ENCODE measurements at places on chromosomes 3 and 15.

GRCh38 chr15:73141216-73141900 lies 89.1 kb downstream of the NEO1 start:
- DNase-seq = no peak

GRCh38 chr3:152184971-152185686 lies 83.6 kb upstream of the MBNL1 start:
- DNase-seq = no peak

GRCh38 chr15:77781946-77782240 lies 149.2 kb upstream of the LINGO1 start:
- DNase-seq = no peak

DNA sequence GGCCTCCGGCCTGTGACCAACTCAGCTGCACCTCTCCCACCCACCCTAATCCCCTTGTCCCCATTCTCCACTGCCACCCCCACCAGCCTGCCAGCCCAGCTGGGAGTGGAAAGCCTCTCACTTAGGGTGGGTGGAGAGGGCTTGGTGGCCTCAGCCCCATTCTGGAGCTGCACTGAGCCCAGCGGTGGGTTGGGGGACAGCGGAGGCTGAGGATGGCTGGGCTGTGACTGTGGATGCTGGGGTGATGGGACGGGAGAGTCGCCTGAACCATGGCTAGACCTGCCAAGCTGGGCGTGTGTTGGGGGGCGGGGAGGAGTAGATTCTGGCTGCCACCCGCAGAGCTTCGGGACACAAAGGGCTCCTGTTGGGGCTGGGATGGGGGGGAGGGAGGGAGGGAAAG lies 1.8 kb downstream of the CLCN2 start:
- no peak for DNase-seq

GRCh38 chr3:12810961-12811360 lies 14.5 kb downstream of the CAND2 start:
- no peak for DNase-seq

DNA sequence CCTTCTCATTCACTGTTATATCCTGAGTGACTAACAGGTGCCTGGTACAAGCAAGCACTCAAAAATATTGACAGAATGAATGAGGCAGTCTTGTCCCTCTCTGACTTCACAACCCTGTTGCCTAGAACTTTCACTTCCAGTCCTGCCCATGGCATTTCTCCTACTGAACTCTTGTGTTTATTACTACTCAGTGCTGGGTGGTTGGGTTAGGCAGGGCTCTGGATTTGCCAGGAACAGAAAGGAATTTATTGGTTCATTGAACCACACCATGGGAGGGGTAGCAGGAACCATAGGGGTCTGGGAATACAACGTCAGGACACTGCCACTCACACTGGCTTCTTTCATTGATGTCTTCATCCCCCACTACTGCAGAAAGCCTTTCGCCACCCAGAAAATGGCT lies 41.9 kb upstream of the SEMA4B start:
- no peak for DNase-seq

DNA sequence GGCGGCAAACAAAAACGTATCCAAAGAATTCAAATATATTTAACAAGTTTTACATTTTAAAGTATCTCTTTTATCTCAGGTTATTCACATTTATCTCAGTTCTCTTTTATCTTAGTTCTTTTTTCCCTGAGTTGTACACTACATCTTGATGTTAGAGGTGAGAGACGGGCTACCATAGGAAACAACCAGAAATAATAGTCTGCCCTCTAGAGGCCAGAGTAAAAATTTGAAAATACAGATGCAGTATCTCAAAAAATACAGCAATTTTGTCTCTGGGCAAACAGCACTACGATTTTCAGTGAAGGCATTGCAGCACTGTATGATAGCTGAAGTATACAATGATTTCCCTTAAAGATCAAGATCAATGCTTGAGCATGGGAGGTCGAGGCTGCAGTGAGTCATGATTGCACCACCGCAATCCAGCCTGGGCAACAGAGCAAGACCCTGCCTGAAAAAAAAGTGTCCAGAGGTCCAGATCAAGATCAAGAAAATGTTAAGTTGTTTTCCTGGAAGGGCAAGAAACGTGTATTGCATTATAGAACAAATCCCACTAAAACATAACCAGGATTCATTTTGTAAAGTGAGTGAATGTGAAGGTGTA lies 82.6 kb upstream of the ATP11B start:
- no peak for DNase-seq

DNA sequence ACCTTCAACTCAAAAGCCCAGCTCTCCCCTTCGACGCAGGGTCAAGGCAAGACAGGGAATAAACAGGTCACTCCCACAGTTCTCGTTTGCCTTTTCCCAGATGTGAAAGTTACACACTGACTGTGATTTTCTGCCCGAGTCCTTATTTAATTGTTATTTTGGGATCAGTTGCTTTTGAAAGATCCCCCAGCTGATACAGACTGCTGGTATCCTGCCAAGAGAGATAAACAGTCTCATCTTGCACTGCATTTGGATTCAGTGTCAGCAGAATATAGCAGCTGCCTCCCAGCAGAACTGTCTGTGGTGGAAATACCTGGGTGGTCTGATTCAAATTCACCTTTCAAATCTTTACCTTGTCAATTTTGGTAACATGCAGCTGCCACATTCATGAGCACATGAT lies 56.0 kb upstream of the FAM3D start:
- DNase-seq = no peak

DNA sequence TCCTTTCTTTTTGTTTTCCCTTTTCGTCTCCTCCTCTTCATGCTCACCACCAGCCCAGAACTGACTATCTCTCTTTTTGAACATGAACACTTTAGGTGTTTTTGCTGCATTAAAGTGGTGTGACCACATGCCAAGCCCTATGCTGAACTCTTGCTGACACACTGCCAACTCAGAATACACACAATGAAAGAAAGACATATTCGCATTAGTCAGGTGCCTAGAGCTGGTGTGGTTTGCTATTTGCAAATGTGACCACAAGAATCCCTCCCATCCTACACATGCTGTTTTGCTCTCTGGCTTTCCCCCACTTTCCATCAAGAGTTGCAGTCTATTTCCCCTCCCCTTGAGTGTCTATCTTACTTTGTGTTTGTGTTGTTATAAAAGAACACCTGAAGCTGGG lies 967.8 kb upstream of the CFAP20DC start:
- DNase-seq = no peak

DNA sequence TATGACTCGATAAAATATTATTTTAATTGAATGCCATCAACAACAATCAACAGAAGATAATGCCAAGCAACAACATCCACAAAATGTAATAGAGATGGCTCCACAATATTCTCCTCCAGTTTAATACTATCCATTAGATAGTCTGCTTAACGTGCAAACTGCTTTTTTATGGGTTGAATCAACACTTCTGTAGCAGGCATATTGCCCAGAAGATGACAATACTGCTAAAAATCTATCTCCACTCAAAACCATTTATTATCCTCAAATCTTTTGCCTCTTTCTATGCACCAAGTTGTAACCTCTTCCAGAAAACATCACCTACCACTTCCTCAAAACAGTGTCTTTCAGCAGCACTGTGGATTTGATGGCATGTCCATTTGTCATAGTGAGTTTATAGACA lies 295.7 kb upstream of the LMCD1 start:
- DNase-seq = no peak

DNA sequence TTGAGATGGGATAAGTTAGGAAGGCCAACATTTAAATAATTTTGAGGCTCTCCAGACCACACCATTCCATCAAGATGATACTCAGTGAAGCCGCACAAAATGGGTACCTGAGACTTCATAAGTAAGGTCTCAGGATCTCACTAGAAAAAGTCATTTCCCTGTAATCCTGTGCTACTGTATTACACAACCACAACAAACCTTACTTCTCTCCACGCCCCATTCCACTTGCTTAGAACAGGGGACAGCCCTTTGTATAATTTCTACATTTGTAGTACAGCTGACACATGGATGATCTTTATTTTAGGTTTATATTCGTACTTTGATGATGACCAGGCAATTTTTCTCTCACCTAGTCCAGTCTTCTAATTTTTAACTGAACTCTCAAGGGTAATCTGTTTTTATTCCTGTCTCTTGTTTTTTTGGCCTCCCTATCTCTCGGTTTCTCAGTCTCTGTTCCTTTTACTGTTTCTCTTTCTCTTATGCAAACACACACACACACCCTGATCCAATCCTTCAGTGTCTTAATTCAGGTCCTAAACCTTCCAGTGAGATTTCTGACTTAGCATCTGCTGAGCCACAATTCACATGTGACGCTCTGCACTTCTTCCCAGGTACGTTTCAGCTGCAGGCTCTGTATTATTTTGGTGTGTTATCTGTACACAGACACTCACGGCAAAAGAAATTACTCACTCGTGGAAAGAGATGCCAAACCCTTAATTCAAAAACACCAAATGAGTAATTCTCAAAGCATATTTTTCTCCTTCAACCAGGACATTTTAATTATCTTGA lies 223.2 kb upstream of the THBS1 start:
- DNase-seq = no peak

DNA sequence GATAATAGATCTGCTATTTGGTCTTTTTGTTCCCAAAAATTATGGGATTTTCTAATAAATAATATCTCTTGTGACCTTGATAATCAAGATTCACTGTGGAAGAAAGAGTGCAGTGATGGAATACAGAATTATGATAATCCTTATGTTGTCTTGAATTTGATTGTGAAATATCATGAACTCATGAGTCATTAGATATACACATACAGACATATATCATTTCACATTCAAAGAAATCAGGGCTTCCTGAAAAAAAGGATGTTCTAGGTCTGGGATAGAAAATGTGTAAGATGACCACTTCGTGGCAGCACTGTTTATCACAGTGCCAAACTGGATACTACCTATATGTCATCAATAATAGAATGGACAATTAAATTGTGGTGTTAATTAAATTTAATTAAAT lies 97.7 kb downstream of the DPH6 start:
- DNase-seq = no peak

DNA sequence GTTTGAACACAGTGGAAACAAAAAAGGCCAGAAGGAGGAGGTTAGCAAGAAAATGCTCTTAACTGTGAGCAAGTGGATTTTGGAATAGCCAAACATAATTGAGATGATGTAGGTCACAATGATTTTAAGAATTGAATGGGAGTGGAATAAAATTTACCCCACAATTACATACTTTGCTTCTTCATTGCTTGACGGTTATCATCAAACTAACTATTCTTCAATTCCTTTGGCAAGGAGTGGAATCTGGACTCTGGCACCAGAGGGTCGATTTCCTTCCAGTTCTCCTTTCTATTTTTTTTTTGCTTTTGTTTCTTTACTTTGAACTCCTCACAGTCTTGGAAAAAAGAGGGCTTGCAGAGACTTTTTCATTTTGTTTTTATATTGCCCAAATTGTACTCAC lies 634.5 kb upstream of the TGFBR2 start:
- DNase-seq = no peak

- no peak for DNase-seq
Measured at GRCh38 chr3:101936419-101937356, 87.4 kb downstream of the NFKBIZ start.

- no peak for DNase-seq
Measured at GRCh38 chr3:175558261-175558660, 699.1 kb downstream of the NAALADL2 start.

- no peak for DNase-seq
Measured at GRCh38 chr3:186383026-186383993, 21.3 kb upstream of the DGKG start.

GRCh38 chr15:80643431-80643951 lies 51.6 kb upstream of the ABHD17C start:
- no peak for DNase-seq

GRCh38 chr3:32686713-32687112 lies 1.7 kb downstream of the CNOT10 start:
- no peak for DNase-seq

DNA sequence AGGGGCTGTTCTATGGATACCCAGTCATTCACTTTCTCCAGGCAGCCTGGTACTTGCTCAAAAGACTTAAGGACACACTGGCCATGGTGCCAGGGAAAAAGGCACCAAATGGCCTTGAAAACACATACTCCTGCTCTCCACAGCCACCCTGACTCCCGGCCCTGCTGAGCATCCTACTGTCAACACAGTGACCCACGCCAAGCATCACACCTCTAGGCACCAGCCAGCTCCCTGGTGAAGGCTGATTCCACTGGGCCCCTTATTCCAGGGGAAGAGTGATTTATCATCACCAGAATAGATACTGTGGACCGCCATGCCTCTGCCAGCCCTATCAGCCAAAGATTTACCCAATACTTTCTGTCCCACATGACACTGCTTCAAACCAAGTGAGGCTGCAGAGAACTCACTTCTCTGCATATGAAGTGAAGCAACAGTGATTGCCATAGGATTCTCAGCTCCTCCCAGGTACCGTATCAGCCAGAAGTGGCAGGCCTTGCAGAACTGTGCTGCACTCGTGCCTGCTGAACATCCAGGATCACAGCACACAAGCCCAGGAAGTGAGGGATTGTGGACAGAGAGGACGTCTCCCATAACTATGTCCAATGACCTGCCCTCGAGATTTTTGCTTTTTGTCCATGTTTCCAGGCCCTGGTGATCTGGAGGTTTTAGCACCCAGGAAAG lies 63.7 kb downstream of the WHAMM start:
- DNase-seq = no peak

DNA sequence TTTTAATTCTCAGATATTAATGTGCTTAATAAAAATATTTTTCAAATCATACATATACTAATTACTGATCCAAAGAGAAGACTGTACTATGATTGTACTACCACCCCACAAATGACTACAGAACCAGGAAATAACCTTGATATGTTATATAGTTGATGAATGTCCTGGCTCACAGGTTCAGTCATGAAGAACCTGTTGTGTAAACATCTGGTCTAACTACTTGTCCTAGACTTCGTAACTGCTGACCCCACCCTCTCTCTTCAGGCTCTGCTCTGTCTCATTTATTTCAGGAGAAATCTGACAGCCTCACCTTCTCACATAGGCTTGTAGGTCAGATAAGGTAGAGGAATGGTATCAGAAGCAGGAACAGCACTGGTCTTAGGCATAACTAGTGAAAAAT lies 14.7 kb upstream of the CSTA start:
- DNase-seq = no peak

DNA sequence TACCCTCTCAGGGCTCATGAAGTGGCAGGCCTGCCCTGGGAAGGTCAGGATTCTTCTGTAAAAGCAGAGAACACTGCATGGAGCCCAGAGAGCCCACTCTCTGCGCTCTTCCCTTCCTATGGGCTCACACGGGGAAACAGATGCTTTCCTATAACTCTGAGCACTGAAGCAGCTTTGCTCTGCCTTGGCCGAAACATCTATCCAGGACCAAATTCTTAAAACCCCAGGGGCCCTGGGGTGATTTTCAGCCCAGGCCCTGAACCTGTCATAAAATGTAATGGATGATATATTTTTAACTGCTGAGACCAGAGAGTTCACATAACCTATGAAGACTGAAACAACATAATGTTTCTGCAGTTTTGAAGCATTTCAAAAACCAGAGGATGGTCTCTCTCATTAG lies 249.9 kb upstream of the CTDSPL start:
- DNase-seq = no peak

GRCh38 chr15:68298336-68298735 lies 20.8 kb downstream of the FEM1B start:
- no peak for DNase-seq

- no peak for DNase-seq
Measured at GRCh38 chr3:124777762-124778470, 47.7 kb downstream of the UMPS start.
